ENCODE measurements at places on chromosomes 4 and X. TPM values are rescaled to one million over a fixed set of nuclear protein-coding genes. Genes with fewer than 3 reads are reported as not detected.
A peak's percentile ranks its signal among the peaks of the same experiment; 100 is the strongest.

GRCh38 chr4:42348247-42348646 is 49.0 kb upstream of the SHISA3 start:
- H3K36me3 ChIP-seq: no peaks in the 10 kb centered on the region
- no peak for DNase-seq
- H3K27ac ChIP-seq: no peak overlapping the region
- H3K27me3 ChIP-seq: no peaks in the 10 kb centered on the region

DNA sequence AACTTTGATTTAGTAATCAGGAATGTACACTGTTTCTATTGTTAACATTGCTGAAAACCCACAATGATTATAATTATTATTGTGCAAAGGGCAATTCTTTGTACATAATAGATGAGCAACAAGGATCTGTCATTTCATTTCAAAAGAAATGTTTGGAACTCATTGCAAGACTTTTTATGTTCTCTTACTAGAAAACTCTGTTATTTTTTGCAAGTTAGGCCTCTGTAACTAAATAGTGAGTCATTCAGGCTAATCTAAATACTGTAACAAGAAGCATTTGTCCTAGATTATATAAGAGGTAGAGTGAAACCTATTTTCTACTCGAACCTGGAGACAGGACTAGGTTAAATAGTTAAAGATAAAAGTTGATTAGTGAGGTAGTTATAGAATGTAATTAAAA is 93.2 kb upstream of the FAM47B start:
- H3K4me1 ChIP-seq: no peaks in the 10 kb centered on the region
- H3K36me3 ChIP-seq: no peaks in the 10 kb centered on the region
- no peak overlapping the region for H3K4me3 ChIP-seq
- DNase-seq: no peak

DNA sequence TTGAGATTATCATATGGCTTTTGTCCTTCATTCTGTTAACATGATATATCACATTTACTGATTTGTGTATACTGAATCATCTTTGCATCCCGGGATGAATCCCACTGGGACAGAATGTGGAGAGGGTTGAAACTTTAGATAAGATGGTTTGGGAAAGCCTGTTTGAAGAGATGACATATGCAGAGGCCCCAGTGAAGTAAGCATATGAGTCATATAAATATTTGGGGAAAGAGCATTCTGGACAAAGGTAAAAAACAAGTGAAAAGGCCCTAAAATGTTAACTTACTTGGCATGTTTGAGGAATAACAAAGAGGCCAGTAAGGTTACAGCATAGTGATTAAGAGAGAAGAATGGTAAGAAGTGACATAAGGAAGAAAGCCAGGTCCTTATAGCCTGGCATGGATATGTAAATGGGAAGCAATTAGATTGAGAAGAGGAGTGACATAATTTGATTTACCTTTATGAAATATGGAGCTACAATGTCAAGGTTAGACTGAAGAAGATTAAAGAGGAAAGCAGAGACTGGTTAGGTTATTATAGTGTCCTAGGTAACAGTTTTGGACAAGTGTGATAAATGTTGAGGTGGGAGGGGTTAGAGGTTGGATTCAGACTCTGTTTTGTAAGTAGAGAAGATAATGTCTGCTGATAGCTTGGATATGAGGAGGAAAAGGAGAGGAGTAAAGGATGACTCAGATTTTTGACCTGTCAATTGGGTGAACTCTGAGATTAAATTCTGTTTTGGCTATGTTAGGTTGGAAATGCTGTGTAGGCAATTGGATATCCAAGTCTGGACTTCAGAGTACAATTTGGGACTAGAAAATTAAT is 54.6 kb upstream of the DRP2 start:
- H3K36me3 ChIP-seq: no peaks in the 10 kb centered on the region
- H3K27me3 ChIP-seq: no peaks in the 10 kb centered on the region
- DNase-seq: no peak

GRCh38 chr4:184503869-184504300 is 29.5 kb upstream of the IRF2 start:
- no peak overlapping the region for H3K27ac ChIP-seq
- H3K4me1 ChIP-seq: no peaks in the 10 kb centered on the region
- no peak overlapping the region for H3K4me3 ChIP-seq
- no peaks in the 10 kb centered on the region for H3K27me3 ChIP-seq

- no peak overlapping the region for H3K27ac ChIP-seq
- H3K4me1 ChIP-seq: no peaks in the 10 kb centered on the region
- H3K36me3 ChIP-seq: no peaks in the 10 kb centered on the region
- no peaks in the 10 kb centered on the region for H3K27me3 ChIP-seq
- no peak for DNase-seq
These were observed 29.2 kb downstream of the PRRG1 start for GRCh38 chrX:37378404-37378803.

GRCh38 chrX:71105628-71106027 is 912 bp downstream of the CXorf65 start:
- DNase-seq: no peak
- H3K27me3 ChIP-seq: no peaks in the 10 kb centered on the region
- no peak overlapping the region for H3K27ac ChIP-seq
- H3K4me3 ChIP-seq: no peak overlapping the region
- H3K36me3 ChIP-seq: no peaks in the 10 kb centered on the region
- H3K4me1 ChIP-seq: peaks cover 20% of the 10 kb centered on the region

DNA sequence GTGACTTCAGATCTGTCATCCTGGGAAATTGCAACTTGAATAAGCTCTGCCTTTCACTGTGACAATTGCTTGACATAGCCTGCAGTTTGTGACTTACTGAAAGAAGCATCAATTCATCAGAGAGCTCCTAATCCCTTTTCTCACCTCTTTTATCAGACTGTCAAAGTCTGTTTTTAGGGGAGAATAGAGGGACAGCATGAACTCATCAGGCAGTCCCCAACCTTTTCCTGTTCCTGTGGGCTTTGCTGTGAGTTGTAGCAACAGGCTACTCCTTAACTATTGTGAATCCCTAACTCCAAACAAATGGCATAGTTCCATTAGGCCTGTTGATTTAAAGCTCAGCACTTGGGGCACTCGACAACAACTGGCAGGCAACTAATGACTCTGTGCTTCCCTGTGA is 64.9 kb downstream of the DOCK11 start:
- no peak overlapping the region for H3K27ac ChIP-seq
- H3K36me3 ChIP-seq: no peaks in the 10 kb centered on the region
- H3K4me1 ChIP-seq: no peaks in the 10 kb centered on the region
- H3K27me3 ChIP-seq: no peaks in the 10 kb centered on the region

DNA sequence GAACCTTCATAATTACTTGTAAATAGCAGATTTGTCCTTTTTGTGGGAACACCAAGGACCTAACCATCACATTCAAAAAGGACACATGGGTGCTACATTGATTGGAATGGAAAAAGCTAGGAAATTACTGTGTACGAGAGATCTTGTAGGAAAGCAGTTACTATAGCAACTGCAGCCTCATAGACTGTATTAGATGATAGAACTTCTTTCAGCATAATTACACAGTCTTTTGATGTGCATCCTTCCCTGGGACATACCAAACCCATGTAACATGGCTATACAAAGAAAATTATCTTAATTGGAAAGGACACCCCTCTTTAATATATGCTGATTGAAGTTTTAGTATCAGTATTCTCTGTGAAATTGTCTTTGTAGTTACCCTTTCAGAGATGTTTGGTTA is 130.7 kb upstream of the CTSO start:
- H3K36me3 ChIP-seq: no peaks in the 10 kb centered on the region
- no peak overlapping the region for H3K27ac ChIP-seq
- no peak for DNase-seq
- no peak overlapping the region for H3K4me3 ChIP-seq
- H3K4me1 ChIP-seq: no peaks in the 10 kb centered on the region
- H3K27me3 ChIP-seq: no peaks in the 10 kb centered on the region

DNA sequence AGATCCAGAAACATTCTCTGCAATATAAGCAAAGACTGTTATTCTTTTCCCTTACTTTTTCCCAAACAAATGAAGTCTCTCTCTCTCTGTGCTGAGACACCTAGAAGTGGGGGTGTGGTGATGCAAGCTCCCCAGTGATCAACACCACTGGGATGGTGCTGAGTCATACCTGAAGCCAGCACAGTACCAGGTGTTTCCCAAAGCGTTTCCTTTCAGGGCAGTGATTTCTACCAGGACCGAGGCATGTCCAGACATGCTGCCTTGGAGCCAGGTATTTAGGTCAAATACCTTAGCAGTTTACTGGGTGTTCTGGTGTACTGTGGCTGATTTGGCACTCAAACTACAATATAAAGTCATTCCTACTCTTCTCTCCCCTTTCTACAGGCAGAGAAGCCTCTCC is 726.5 kb downstream of the FAM133A start:
- no peak for DNase-seq
- no peaks in the 10 kb centered on the region for H3K4me1 ChIP-seq
- peak overlapping the region; percentile 49 for H3K27ac ChIP-seq
- H3K36me3 ChIP-seq: no peaks in the 10 kb centered on the region
- H3K4me3 ChIP-seq: no peak overlapping the region

DNA sequence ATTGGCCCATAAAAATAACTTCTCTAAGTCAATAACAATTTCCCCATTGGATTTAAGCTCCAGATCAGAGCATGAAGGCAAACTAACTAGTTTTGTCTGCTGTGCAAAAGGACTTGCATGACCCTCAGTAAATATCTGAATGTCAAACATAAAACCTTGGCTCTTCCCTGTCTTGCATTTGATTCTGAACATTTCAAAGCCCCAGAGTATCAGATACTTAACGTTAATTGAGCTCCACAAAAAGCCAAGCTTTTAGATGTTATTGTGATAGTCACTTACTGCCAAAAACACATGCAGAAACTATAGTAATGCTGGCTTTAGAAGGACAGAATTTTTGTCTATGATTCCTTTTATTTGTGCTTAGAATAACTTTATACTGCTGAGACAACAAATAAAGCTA is 664.2 kb downstream of the ADGRL3 start:
- H3K27ac ChIP-seq: no peak overlapping the region
- no peak overlapping the region for H3K4me3 ChIP-seq
- no peaks in the 10 kb centered on the region for H3K4me1 ChIP-seq

- H3K4me1 ChIP-seq: peaks cover 53% of the 10 kb centered on the region
- H3K27me3 ChIP-seq: no peaks in the 10 kb centered on the region
- no peak for DNase-seq
- H3K36me3 ChIP-seq: no peaks in the 10 kb centered on the region
These were observed 28.6 kb downstream of the TBC1D14 start for GRCh38 chr4:6938237-6938636.

- no peaks in the 10 kb centered on the region for H3K4me1 ChIP-seq
- H3K36me3 ChIP-seq: no peaks in the 10 kb centered on the region
- H3K27ac ChIP-seq: no peak overlapping the region
- no peak overlapping the region for H3K4me3 ChIP-seq
- no peaks in the 10 kb centered on the region for H3K27me3 ChIP-seq
These were observed 18.6 kb downstream of the ARHGAP6 start for GRCh38 chrX:11647138-11647537.

DNA sequence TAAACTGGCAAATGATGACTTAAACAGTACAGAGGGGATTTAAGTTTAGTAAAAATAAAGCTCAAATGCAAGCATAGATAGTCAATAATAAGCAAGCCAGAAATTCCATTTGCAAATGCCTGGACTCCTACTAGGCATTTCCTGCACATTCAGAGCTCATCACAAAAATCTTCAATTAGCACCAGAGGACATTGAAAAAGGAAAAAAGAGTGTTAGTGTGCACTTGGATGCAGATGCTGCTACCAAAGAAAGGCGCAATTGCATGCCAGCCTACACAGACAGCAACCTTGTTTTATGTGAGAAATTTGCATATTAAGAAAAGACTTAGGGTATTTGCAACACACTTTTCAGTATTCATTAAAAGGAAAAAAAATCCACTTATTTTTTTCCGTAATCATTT is 282.1 kb downstream of the GRIA2 start:
- no peak overlapping the region for H3K4me3 ChIP-seq
- DNase-seq: no peak
- H3K27ac ChIP-seq: no peak overlapping the region
- H3K36me3 ChIP-seq: no peaks in the 10 kb centered on the region
- H3K4me1 ChIP-seq: no peaks in the 10 kb centered on the region

DNA sequence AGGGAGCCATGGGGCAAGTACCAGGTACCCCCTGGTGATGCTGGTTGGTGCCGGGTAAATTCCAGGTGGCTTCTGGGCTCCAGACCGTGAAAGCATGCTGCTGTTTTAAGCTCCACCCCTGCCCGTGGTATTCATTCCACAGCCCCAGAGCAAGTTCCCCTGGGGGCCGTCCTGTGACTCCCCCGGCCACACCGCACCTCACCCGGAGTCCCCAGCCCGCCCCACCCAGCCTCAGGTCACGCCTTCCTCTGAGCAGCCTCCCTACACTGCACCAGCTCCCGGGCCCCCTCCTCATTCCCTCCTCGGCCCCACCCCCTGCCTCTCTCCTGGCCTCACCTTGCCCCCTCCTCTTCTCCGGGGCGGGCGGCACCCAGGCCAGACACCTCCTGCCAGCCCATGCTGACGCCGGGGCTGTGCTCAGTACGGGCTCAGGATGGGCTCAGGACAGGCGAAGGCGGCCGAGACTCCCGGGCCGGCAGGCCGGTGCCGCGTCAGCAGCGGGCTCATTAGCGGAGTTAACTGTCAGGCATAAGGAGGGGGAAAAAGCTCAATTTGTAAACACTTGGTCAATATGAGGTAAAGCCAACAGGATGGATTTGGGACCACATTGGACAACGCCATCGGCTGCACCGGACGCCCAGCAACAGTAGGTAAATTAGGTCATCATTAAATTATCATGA is 127.4 kb downstream of the FAM53A start:
- no peaks in the 10 kb centered on the region for H3K4me1 ChIP-seq
- no peak overlapping the region for H3K4me3 ChIP-seq
- no peaks in the 10 kb centered on the region for H3K36me3 ChIP-seq

- H3K36me3 ChIP-seq: no peaks in the 10 kb centered on the region
- H3K27ac ChIP-seq: no peak overlapping the region
- no peaks in the 10 kb centered on the region for H3K27me3 ChIP-seq
- H3K4me3 ChIP-seq: no peak overlapping the region
- no peaks in the 10 kb centered on the region for H3K4me1 ChIP-seq
These were observed 304.0 kb upstream of the BMP3 start for GRCh38 chr4:80726471-80726870.

- H3K4me3 ChIP-seq: no peak overlapping the region
- DNase-seq: no peak
- H3K4me1 ChIP-seq: peaks cover 16% of the 10 kb centered on the region
These were observed 61.4 kb upstream of the TRIM2 start for GRCh38 chr4:153142700-153143438.

- no peak for DNase-seq
- H3K36me3 ChIP-seq: no peaks in the 10 kb centered on the region
- no peaks in the 10 kb centered on the region for H3K27me3 ChIP-seq
- H3K4me3 ChIP-seq: no peak overlapping the region
These were observed 1008.4 kb upstream of the AGA start for GRCh38 chr4:178450614-178451013.

DNA sequence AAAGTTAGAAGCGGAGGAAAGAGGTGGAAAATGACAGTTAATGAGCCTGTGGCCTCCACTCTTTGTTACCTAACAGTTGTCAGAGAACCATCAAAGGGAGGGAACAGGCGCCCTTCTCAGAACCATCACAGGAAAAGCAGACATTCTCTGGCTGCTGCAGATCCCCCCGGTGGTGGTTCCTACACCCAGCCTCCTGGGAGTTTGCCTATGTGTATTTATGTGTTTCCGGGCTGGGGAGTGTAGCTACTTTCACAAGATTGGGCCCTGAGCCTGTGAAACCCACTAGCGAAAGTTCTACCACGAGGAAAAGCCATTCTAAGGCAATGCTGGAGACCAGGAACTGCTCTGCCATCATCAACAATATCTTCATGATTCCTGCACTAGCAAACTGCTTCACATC is 52.7 kb upstream of the BCOR start:
- H3K27me3 ChIP-seq: no peaks in the 10 kb centered on the region
- H3K27ac ChIP-seq: no peak overlapping the region
- H3K4me1 ChIP-seq: peaks cover 48% of the 10 kb centered on the region
- no peak overlapping the region for H3K4me3 ChIP-seq

GRCh38 chr4:153335665-153336064 is 8.8 kb upstream of the MND1 start:
- no peaks in the 10 kb centered on the region for H3K27me3 ChIP-seq
- no peaks in the 10 kb centered on the region for H3K4me1 ChIP-seq
- H3K4me3 ChIP-seq: no peak overlapping the region
- H3K27ac ChIP-seq: no peak overlapping the region
- DNase-seq: no peak
- H3K36me3 ChIP-seq: no peaks in the 10 kb centered on the region

The FAM133A gene
- not detected for total RNA-seq
